Activated T-cell treated with anti-CD3 and anti-CD28 coated beads for 1 hour (primary cell): ENCODE measurements at places on chromosomes 12 and 14.

- no peak for DNase-seq
These were observed 412.4 kb downstream of the PCNX1 start for GRCh38 chr14:71319666-71320065.

GRCh38 chr12:6376079-6376869, 911 bp upstream of the SCNN1A start:
- DNase-seq: no peak

DNA sequence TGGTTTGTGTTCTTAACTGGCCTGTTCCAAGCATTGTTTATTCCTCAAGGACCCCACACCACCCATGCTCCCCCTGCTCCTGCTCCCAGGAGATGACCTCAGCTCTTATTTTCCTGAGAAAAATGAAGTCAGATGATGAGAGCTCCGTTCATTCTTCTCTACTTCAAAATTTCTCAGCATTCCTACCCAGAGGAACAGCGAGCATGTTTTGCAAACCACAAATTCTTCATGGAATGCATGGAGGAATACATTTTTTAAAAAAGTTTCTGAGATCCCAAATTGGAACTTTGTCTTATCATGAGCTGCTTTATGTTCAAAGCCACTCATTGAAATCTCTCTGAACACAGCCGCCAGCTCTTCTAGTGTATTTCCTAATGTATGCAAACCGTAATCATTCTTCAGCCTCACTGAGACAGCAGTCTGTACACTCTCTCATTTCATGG, 44.9 kb downstream of the SYNE2 start:
- no peak for DNase-seq

GRCh38 chr12:109770104-109770860, 56.7 kb downstream of the FAM222A start:
- no peak for DNase-seq

GRCh38 chr14:105281371-105282097, 19.3 kb downstream of the BRF1 start:
- no peak for DNase-seq
